ENCODE measurements at places on chromosomes 5 and 9.

DNA sequence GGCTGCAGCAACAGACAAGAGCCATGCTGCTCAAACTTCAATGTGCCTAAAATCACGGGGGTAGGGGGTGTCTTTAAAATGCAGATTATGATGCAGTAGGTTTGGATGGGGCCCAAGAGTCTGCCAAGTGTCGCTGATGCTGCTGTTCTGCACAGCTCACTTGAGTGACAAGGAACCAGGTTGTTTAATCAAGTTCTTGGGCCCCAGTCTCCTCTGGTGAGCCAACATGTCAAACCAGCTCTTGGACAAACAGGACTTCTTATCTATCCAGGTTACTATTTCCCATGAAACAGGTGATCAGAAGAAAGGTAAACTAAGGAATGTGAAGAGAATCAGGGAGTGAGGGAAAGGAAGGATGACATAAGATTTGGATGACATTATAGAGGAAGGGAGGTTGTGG is 78.0 kb downstream of the APBA1 start:
- DNase-seq, result no peak

DNA sequence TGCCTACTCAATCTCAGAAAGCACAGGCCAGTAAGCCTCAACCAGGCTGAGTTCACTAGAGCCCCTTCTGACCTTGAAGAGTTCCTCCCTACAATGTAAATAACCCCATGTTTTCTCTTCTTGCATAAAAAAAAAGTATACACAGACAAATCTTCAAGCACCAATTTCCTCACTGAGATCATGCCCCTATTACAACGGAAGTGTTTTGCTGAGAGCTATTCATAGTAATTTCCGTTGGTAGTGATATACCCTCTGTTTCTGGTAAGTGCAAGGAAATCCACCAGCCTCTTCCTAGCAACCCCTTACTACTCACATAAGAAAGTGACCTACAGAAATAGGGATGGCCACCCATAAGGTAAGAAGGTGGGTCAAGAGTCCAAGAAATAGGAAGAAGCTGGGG is 76.4 kb upstream of the TARS1 start:
- DNase-seq, result no peak

- no peak for DNase-seq
Measured at GRCh38 chr5:150000990-150001659, 586 bp downstream of the HMGXB3 start.

DNA sequence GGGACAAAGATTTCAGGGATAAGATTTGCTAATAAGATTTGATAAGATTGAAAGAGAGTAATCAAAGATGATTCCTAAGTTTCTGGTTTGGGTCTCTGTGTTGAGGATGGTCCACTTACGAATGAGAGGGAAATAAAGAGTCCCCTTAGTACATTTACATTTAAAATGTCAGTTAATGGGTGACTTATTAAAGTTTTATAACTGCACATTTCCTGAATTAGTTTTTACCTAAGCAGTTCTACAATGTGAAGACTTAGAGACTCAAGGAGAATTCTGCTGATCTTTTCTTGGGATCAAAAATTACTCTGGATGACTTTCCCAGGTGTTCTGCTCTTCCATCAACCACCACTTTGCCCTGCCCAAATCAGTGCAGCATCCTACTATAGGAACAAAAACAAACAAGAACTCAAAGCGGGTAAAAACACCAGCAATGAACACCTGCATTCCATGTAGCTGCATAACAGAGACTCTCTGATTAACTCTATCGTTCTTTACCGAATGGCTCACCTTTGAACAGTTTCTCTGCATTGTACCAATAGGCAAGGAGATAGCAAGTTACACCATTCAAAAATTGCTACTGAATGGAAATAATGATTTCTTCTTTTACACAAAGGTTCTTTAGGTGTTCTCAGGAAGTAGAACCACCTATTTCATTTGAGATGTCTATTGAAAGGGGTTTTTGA is 65.3 kb downstream of the PRLR start:
- DNase-seq, result no peak

DNA sequence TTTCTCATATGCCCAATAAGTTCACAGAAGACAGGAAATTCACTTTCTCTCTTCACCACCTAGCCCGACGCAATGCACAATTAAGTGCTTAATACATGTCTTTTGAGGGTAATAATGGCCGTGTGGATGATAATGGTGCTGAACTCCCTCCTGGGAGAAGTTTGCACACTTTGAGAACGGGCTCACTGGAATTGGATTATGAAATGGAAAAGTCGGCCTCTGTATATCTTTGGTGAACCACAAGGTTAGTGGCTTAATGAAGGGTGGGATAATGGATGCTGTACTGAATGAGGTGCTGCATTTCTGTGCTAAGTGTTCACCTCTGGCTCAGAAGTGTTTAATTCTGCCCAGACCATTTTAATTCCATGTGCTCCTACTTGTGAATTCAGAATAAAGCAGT is 207.5 kb downstream of the IRX2 start:
- DNase-seq, result no peak

Data from fibroblast of skin of left quadriceps (primary cell).